ENCODE measurements at places on chromosomes 7 and 10. TPM values are rescaled to one million over a fixed set of nuclear protein-coding genes. Genes with fewer than 3 reads are reported as not detected.

The PAPOLB gene
- total RNA-seq = not detected

The VAX1 gene
- not detected for total RNA-seq

The LIPF gene
- not detected for total RNA-seq

The CALHM3 gene
- not detected for total RNA-seq

The LIPM gene
- total RNA-seq = not detected

The WIPF3 gene
- total RNA-seq = not detected

The HOXA10 gene
- not detected for total RNA-seq

The TSPAN12 gene
- not detected for total RNA-seq

The CPXM2 gene
- total RNA-seq = not detected

The GPER1 gene
- 0.24 TPM for total RNA-seq

The MSMB gene
- not detected for total RNA-seq

The PLXDC2 gene
- total RNA-seq = not detected

All from activated T-helper 17 cell treated with anti-CD3 and anti-CD28 coated beads, Interleukin-2, amount 50 U/mL, for 72 hours (primary cell).